ENCODE measurements at places on chromosomes 4 and X.

GRCh38 chr4:113675731-113676697, 85.5 kb downstream of the CAMK2D start:
- no peak for DNase-seq

DNA sequence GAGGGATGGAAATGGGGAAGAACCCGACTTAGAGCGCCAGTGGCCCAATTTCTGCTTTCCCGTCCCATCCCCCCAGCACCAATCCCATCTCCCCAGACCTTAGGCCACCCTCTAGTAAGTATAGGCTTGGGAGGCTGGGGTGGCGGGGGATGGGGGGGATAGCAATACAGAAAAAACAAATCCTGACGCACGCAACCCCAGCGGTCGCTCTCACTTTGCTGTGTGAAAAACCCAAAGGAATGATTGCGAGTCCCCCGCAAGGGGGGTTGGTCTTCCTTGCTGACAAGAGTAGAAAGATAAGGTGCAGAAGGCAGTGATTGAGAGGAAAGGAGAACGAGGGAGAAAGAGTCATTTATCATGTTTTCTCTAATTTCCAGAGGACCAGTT, 863 bp downstream of the CPE start:
- DNase-seq = no peak

DNA sequence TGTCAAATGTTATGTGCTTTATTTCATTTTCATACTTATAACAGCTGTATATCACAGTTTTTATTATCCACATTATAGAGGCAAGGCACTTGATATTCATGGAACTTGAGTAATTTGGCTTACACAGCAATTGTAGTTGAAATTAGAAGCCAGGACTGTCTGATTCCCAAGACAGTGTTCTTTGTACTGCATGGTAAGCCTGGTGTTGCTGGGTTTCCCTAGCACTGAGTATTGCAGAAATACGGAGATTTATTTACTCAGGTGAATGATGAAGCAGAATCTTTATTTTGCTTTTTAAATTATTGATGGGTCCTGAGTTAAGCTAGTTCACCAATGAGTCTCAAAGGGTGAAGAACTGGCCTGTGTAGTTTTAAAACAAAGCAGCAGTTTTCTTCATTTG, 70.0 kb downstream of the UGT8 start:
- no peak for DNase-seq

- DNase-seq = no peak
Measured at GRCh38 chr4:8754634-8755589, 116.7 kb downstream of the HMX1 start.

Data from stimulated activated CD4-positive, alpha-beta T cell treated with anti-CD3 and anti-CD28 coated beads, Interleukin-1b, Interleukin-23, amount 100 ng/mL, for 1 hour (primary cell).